GM23338 (cell line): ENCODE measurements at places on chromosomes 12 and 14. TPM values are rescaled to one million over a fixed set of nuclear protein-coding genes. Genes with fewer than 3 reads are reported as not detected.
A peak's percentile ranks its signal among the peaks of the same experiment; 100 is the strongest.

DNA sequence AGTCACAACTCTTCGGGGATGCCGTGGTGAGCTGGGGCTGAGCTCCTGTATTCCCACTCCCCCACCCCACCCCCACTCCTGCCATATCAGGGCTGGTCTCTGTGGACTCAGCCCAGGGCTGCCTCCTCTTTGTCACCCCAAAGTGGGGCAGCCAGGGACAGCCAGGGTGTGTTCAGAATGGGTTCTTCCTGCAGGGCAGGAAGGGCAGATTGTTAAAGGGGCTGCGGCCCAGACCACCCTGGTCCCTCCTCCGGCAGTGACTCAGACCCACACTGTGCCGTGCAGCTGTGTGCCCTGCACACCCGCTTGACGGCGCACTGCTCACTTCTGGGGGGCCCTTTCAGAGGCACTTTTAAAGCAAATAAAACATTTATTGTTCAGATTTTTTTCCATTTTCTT lies 9.3 kb downstream of the SLC48A1 start:
- H3K36me3 ChIP-seq: peaks cover 3% of the 10 kb centered on the region; the same call in 1 of the 2 replicates
- H3K27ac ChIP-seq: no peak overlapping the region

Gene GZMH
- not detected in 2 replicates for total RNA-seq

- no peak overlapping the region for H3K4me3 ChIP-seq
- H3K4me1 ChIP-seq: peaks cover 19% of the 10 kb centered on the region; the same call in 1 of the 2 replicates
- no peaks in the 10 kb centered on the region for H3K27me3 ChIP-seq
- peak; percentile 60 for DNase-seq
- H3K27ac ChIP-seq: peak overlapping the region; percentile 74
- no peaks in the 10 kb centered on the region for H3K36me3 ChIP-seq
Measured at GRCh38 chr12:51666696-51667095, 75.7 kb downstream of the SCN8A start.

Gene TAS2R9
- total RNA-seq: 0.19 TPM in 1 of 2 replicates, not detected in the other

GRCh38 chr12:206746-207440 lies 7.1 kb downstream of the SLC6A12 start:
- H3K27me3 ChIP-seq: peaks cover 49% of the 10 kb centered on the region
- H3K27ac ChIP-seq: no peak overlapping the region
- H3K4me1 ChIP-seq: peaks cover 20% of the 10 kb centered on the region
- no peaks in the 10 kb centered on the region for H3K36me3 ChIP-seq
